ENCODE measurements at places on chromosomes 11 and 22. TPM values are rescaled to one million over a fixed set of nuclear protein-coding genes. Genes with fewer than 3 reads are reported as not detected.

Gene NOX4
- total RNA-seq, result 3.1 TPM

Gene PATE2
- total RNA-seq, result 0.13 TPM

Gene C11orf16
- total RNA-seq, result not detected

Gene FXYD2
- total RNA-seq, result 3.3 TPM

Gene C11orf91
- total RNA-seq, result not detected

GRCh38 chr11:114151631-114152030 lies 92.1 kb downstream of the ZBTB16 start:
- no peak overlapping the region for H3K27ac ChIP-seq
- no peak overlapping the region for H3K4me3 ChIP-seq
- no peak for DNase-seq
- peaks cover 3% of the 10 kb centered on the region for H3K4me1 ChIP-seq
- no peaks in the 10 kb centered on the region for H3K36me3 ChIP-seq

- no peak overlapping the region for H3K4me3 ChIP-seq
- H3K27ac ChIP-seq, result no peak overlapping the region
- no peak for DNase-seq
- H3K36me3 ChIP-seq, result no peaks in the 10 kb centered on the region
- H3K27me3 ChIP-seq, result no peaks in the 10 kb centered on the region
Measured at GRCh38 chr11:111230122-111230465, 15.4 kb upstream of the POU2AF2 start.

- no peaks in the 10 kb centered on the region for H3K4me1 ChIP-seq
- no peaks in the 10 kb centered on the region for H3K36me3 ChIP-seq
- no peaks in the 10 kb centered on the region for H3K27me3 ChIP-seq
- H3K4me3 ChIP-seq, result no peak overlapping the region
- H3K27ac ChIP-seq, result no peak overlapping the region
- peak; percentile 35 for DNase-seq
Measured at GRCh38 chr11:13169709-13170108, 107.9 kb upstream of the BMAL1 start.

DNA sequence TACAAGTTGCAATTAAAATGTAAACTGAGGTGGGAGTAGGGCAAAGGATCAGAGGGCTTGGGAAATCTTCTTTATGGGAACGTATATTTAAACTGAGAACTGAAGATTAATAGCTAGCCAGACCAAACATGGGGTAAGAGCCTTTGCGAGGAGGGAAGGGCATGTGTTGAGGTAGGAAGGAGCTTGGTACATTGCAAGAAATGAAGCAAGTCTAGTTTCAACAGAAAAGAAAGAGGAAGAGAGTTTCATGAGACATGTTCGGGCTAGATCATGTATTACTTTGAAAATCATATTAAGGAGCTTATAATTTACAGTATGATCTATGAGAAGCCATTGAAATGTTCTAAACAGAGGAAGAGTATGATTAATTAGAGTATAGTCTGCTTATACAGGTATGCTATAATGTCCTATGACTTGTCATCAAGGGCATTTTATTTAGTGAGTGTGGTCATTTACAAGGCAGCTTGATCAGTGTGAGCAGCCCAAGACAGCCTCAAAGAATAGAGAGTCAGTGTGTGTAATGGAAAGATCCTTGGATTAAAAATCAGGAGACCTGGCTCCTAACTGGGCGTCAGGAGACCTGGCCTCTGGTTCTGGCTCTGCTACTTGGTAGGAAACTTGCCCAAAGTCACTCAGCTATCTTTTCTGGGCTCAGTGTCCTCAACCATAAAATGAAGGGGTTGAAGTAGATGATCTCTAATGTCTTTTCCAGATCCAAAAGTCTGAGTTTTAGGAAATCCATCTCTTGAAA lies 10.9 kb downstream of the GAS2 start:
- no peak overlapping the region for H3K4me3 ChIP-seq
- H3K36me3 ChIP-seq, result no peaks in the 10 kb centered on the region
- no peak overlapping the region for H3K27ac ChIP-seq
- no peaks in the 10 kb centered on the region for H3K4me1 ChIP-seq
- peak; percentile 87 for DNase-seq

- no peak for DNase-seq
- no peak overlapping the region for H3K4me3 ChIP-seq
- H3K27ac ChIP-seq, result no peak overlapping the region
- no peaks in the 10 kb centered on the region for H3K36me3 ChIP-seq
Measured at GRCh38 chr11:36248436-36248835, 40.8 kb downstream of the COMMD9 start.

DNA sequence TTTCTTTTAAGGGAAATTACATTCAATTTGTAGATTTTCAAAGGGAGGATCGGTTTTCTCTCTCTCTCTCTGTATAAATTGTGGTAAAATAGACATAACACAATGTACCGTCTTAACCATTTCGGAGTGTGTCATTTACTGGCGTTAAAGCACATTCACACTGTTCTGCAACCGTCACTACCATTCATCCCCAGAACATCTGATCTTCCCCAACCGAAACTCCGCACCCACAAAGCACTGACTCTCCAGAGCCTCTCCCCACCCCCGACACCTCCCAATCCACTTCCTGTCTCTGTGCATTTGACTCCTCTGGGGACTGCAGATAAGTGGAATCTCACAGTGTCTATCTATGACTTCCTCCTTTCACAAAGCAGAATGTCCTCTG lies 15.9 kb upstream of the GRAMD4 start:
- H3K27me3 ChIP-seq, result no peaks in the 10 kb centered on the region
- H3K4me3 ChIP-seq, result no peak overlapping the region
- H3K36me3 ChIP-seq, result no peaks in the 10 kb centered on the region

- peak overlapping the region; percentile 89 for H3K27ac ChIP-seq
- peak; percentile 65 for DNase-seq
- peak overlapping the region; percentile 84 for H3K4me3 ChIP-seq
- H3K36me3 ChIP-seq, result peaks cover 21% of the 10 kb centered on the region
Measured at GRCh38 chr11:117179048-117179999, 781 bp downstream of the SIDT2 start.

DNA sequence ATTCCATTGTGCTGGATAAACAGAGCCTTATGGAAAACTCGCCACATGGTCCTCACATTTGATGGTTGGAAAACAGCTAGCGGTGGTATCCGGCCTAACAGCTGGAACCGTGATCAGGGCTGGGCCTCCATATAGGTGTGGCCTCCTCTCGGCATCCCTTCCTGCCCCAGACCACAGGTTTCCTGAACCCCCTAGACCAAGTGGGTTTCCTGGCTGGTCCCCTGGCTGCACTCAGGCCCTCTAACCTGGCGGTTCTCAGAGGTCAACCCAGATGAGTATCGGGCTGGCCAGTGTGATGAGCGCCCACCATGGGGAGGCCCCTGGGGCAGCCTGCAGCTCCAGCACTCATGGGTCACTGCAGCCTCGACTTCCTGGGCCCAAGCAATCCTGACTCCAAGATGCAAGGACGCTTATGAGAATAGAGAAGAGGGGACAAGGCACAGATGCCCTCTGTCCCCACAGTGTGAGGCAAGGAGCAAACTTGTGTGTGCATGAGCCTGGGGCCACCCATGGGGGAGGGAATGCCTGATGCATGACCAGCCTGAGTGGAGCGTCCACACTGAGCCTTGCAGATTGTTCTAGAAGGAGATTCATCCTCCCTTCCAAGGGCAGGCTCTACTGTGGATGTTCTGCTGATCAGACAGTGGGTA lies 53.4 kb upstream of the WNT7B start:
- no peak overlapping the region for H3K27ac ChIP-seq

- H3K4me3 ChIP-seq, result no peak overlapping the region
- H3K27ac ChIP-seq, result no peak overlapping the region
- H3K27me3 ChIP-seq, result peaks cover 4% of the 10 kb centered on the region
- DNase-seq, result no peak
- no peaks in the 10 kb centered on the region for H3K36me3 ChIP-seq
- peaks cover 12% of the 10 kb centered on the region for H3K4me1 ChIP-seq
Measured at GRCh38 chr11:133181066-133181465, 351.2 kb downstream of the OPCML start.

- peak; percentile 41 for DNase-seq
- peaks cover 36% of the 10 kb centered on the region for H3K27me3 ChIP-seq
- peaks cover 40% of the 10 kb centered on the region for H3K4me1 ChIP-seq
- H3K36me3 ChIP-seq, result no peaks in the 10 kb centered on the region
Measured at GRCh38 chr11:72642043-72642883, 32.0 kb downstream of the PDE2A start.

- H3K27ac ChIP-seq, result peak overlapping the region; percentile 81
- no peaks in the 10 kb centered on the region for H3K27me3 ChIP-seq
- H3K4me1 ChIP-seq, result peaks cover 37% of the 10 kb centered on the region
- DNase-seq, result peak; percentile 39
- H3K36me3 ChIP-seq, result no peaks in the 10 kb centered on the region
Measured at GRCh38 chr11:121240650-121241303, 51.8 kb upstream of the SC5D start.

- H3K27me3 ChIP-seq, result peaks cover 10% of the 10 kb centered on the region
- DNase-seq, result no peak
- peaks cover 5% of the 10 kb centered on the region for H3K36me3 ChIP-seq
Measured at GRCh38 chr11:76801736-76802135, 18.6 kb downstream of the TSKU start.

DNA sequence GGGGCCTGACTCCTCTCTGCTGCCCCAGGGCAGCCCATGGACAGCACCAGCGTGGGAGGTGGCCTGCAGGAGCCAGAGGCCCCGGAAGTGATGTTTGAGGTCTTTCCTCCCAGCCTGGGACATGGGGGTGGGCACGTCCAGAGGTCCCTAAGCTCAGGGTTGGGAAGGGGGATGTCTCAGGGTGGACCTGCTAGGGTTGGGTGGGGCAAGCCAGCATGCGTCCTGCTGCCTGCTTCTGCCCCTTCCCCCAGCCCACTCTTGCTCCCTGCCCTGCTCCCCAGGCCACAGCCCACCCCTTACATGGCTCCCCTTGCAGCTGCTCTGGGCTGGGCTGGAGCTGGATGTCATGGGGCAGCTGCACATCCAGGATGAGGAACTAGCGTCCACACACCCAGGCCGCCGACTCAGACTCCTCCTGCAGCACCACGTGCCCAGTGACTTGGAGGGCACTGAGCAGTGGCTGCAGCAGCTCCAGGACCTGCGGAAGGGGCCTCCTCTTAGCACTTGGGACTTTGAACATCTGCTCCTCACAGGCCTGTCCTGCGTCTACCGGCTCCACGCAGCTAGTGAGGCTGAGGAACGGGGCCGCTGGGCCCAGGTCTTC lies 1.3 kb downstream of the FAM180B start:
- H3K27me3 ChIP-seq, result peaks cover 3% of the 10 kb centered on the region
- H3K36me3 ChIP-seq, result peaks cover 24% of the 10 kb centered on the region
- H3K4me3 ChIP-seq, result peak overlapping the region; percentile 17
- H3K27ac ChIP-seq, result peak overlapping the region; percentile 87
- peak; percentile 84 for DNase-seq

- peak; percentile 74 for DNase-seq
- H3K27ac ChIP-seq, result peak overlapping the region; percentile 73
- H3K4me3 ChIP-seq, result no peak overlapping the region
- H3K27me3 ChIP-seq, result no peaks in the 10 kb centered on the region
- H3K4me1 ChIP-seq, result peaks cover 29% of the 10 kb centered on the region
Measured at GRCh38 chr22:25475257-25476022, 89.0 kb upstream of the GRK3 start.

DNA sequence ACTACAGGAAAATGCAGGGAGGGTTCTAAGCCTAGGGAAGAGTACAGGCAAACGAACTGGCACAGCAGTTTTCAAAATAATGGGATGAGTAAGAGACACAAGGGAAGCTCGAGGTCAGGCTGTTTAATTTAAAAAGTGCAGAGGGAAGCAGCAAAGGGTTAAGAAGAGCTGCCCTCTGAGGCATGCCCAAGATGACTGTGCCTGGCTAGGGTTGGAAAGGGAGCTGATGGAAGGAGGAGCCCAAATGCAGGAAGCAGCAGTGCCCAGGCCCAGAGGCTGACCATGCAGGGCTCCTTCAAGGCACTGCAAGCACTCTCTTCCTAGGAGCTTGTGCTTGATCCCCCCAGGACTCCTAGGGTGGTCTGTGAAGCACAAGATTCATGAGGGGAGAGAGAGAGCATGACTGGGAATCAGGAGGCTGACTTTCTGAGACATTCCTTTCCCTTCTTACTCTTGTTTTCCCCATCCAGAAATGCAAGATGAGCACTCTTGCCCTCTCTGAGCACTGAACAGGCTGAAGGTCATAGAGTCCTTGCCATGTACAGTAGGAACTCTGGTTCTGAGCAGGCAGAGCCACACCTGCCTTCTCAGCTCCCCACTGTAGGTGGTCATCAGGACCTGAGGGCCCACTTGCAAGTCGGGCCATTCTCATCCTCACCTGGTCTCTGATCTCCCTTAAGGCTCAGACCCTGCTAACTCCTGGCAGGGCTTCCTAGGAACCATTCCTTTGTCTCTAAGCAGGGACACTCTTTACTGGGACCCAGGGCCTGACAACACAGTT lies 46.7 kb upstream of the DRD2 start:
- no peaks in the 10 kb centered on the region for H3K27me3 ChIP-seq
- H3K36me3 ChIP-seq, result no peaks in the 10 kb centered on the region
- no peak for DNase-seq
- no peaks in the 10 kb centered on the region for H3K4me1 ChIP-seq
- no peak overlapping the region for H3K4me3 ChIP-seq

DNA sequence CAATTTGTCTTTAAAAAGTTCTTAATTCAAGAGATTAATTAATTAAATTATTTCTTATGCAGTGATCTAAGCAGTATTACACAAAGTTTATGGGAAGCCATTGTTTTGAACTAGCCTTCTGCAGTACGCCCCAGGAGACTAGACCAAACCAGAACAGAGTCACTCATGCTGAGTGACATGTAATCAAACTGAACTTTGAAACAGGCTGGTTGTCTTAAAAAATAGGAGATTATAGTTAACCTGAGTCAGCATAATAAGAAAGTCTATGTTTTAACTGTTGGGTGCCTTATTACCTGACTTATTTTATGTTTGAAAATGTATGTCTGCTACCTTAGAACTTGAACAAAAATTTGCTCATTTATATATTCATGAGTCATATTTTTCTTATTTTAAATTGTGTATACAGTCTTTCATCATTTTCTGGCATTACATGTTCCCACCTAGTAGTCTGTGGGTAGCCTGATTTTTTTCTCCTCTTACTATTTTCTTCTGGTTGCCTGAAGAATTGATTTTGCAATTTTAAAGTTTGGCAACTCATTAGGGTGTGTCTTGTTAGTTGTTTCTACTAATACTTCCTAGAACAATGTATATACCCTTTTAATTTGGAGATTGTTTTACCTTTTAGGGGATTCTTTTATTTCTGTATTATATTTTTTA lies 161.4 kb downstream of the AASDHPPT start:
- H3K4me1 ChIP-seq, result no peaks in the 10 kb centered on the region
- no peaks in the 10 kb centered on the region for H3K27me3 ChIP-seq
- no peaks in the 10 kb centered on the region for H3K36me3 ChIP-seq
- H3K4me3 ChIP-seq, result no peak overlapping the region
- DNase-seq, result no peak

DNA sequence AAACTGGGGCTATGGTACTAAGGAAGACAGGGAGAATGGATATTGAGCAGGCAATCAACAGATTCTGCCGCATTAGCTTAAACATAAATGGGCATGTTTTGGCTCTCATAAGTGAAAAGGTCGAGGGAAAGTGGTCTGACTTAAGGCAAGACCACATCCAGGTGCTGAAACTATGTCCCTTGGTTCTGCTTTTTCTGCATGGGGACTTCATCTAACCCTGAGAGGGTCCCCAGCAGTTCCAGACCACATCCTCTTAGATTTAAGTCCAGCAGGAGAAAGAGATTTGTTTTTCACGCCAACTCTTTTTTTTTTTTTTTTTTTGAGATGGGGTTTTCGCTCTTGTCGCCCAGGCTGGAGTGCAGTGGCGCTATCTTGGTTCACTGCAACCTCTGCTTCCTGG lies 5.5 kb downstream of the RPS6KA4 start:
- H3K27me3 ChIP-seq, result no peaks in the 10 kb centered on the region
- no peak overlapping the region for H3K4me3 ChIP-seq
- peaks cover 65% of the 10 kb centered on the region for H3K36me3 ChIP-seq
- no peak overlapping the region for H3K27ac ChIP-seq

- no peaks in the 10 kb centered on the region for H3K36me3 ChIP-seq
- H3K4me1 ChIP-seq, result peaks cover 2% of the 10 kb centered on the region
- no peak for DNase-seq
- H3K27me3 ChIP-seq, result no peaks in the 10 kb centered on the region
- H3K27ac ChIP-seq, result no peak overlapping the region
Measured at GRCh38 chr11:16184588-16184987, 171.8 kb downstream of the SOX6 start.

Measured in muscle of leg (tissue), 16 donors.